ENCODE measurements at places on chromosomes 16 and 17.
A peak's percentile ranks its signal among the peaks of the same experiment; 100 is the strongest.

GRCh38 chr16:68265078-68265920 lies 973 bp downstream of the SLC7A6 start:
- DNase-seq: peak; percentile 94

- DNase-seq: no peak
These were observed 26.0 kb downstream of the PITPNC1 start for GRCh38 chr17:67403065-67403464.

DNA sequence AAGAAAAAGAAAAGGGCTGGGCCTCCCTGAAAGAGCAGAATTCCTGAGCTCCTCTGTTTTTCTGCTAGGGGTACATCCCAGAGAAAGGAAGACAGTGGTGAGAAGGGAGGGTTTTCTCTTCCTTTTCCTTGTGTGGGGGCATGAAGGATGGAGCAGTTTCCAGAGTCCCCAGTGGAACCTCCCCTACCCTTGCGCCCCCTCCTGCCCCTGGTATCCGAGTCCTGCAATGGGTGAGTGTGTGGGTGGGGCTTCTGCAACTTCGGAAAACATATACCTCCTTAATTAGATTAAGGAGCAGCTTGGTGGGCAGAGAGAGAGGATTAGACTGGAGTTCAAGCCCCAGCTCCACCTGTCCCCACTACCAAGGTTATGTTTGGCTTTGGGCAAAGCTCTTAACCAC lies 5.4 kb upstream of the GIP start:
- DNase-seq: no peak

DNA sequence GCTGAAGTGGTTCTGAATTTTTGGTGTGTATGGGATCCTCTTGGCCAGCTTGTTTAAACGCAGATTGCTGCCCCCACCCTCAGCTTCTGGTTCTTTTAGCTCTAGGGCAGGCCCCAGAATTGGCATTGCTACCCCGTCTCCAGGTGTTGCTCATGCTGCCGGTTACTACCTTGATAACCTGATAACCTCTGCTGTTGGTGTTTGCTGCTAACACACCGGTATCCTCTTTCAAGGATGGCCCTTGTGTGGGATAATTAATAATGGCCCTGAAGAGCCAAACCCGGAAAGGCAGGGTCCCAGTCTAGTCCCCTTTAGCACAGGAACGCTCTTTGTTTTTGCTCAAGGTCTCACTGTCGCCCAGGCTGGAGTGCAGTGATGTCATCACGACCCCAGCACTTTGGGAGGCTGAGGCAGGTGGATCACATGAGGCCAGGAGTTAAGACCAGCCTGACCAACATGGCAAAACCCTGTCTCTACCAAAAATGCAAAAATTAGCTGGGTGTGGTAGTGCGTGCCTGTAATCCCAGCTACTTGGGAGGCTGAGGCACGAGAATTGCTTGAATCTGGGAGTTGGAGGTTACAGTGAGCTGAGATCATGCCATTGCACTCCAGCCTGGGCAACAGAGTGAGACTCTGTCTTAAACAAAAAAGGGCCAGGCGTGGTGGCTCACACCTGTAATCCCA lies 1.3 kb upstream of the ST3GAL2 start:
- no peak for DNase-seq

GRCh38 chr17:45299361-45299760 lies 17.5 kb downstream of the MAP3K14 start:
- peak; percentile 47 for DNase-seq

- DNase-seq: no peak
These were observed 997 bp downstream of the HOXB7 start for GRCh38 chr17:48609759-48610281.

Measured in kidney tubule cell (primary cell).